Stimulated activated CD8-positive, alpha-beta memory T cell treated with anti-CD3 and anti-CD28 coated beads, Interleukin-2, amount 100 ng/mL, for 1 hour (primary cell): ENCODE measurements at places on chromosomes 7 and 10.

DNA sequence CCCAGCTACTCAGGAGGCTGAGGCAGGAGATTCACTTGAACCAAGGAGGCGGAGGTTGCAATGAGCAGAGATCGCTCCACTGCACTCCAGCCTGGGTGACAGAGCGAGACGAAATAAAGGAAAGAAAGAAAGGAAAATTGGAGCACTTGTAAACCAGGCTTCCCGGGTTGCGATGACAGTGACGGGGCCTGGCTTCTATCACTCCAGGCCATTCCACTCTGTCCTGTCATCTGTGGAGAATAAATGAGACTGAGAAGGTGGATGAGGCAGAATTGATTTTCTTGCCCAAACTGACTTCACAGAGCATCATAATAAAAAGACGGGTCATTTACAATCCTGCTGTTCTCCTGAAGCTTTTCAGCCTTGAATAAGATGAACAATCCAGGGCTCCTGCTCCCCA lies 12.1 kb upstream of the KPNA7 start:
- no peak for DNase-seq

GRCh38 chr10:31147210-31147608 lies 115.5 kb upstream of the ZNF438 start:
- DNase-seq, result no peak

GRCh38 chr7:128888756-128889095 lies 21.8 kb downstream of the KCP start:
- no peak for DNase-seq

GRCh38 chr7:44061645-44062179 lies 3.7 kb downstream of the PGAM2 start:
- DNase-seq, result no peak

DNA sequence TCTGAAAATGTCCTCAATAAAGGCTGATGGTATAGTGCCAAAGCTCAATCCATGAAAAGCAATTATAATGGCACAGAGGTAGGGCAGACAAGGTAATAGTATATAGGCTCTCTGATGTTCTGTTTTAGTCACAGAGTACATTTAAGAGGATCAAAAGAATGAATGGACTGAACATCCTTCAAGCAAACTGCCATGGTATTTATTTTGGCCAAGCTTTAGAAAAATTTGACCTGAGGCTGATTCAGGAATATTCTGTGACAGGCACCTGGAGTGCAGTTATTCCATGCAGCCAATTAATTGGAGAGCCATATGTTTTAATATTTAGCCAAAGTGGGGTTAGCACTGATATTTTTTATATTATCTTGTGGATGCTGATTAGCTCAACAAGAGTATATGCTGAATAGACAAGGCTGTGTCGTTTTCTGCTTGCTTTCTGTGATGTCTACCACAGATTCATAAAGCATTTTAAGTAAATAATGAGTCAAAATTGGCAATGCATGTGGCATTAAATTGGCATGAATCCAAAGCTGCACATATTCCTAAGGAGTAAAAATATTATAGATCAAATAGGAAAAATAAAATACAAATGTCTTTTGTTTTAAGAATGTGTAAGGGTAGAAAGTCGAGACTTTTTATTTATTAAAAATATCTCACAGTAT lies 177.4 kb downstream of the PCLO start:
- no peak for DNase-seq

DNA sequence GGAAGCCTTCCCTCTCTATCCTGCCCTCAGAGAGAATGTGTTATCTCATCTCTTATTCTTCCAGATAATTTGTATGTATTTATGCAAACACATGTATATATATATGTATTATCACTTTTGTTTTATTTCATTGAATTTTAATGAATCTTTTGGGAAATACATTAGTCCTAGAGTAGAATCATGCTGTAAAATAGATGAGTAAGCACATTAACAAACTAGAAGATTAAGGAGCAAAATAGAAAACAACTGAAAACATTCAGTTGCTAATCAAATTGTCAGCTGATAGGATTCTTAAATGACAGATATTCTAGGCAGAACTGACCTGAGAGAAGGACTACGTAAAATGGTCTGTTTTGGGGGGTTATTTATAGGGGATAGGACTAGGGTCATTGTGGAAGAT lies 11.2 kb downstream of the KLLN start:
- DNase-seq, result no peak

- no peak for DNase-seq
Measured at GRCh38 chr10:122252805-122253204, 18.3 kb upstream of the BTBD16 start.

GRCh38 chr7:39979406-39980073 lies 29.5 kb downstream of the CDK13 start:
- no peak for DNase-seq
